GM04503 (cell line): ENCODE measurements at places on chromosomes 16 and 17.

DNA sequence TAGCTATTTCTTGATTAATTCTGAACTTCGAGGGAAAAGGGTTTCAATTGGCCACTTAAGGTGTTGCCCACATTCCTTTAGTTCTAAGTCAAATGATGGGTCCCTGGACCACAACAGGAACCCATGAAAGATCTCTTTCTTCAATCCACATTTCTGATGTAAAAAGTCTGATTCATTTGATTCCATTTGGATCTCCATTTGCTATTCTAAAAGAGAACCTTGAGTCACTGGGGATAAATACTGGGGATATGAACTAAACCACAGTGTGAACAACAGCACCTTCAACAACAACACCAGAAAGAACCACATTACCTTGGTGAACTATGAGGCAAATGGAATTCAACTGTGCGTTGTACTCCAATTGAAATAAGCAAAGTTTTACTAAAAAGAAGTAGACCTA lies 108.9 kb upstream of the IRX5 start:
- DNase-seq: no peak

GRCh38 chr16:88941913-88942909 lies 34.8 kb downstream of the CBFA2T3 start:
- no peak for DNase-seq

DNA sequence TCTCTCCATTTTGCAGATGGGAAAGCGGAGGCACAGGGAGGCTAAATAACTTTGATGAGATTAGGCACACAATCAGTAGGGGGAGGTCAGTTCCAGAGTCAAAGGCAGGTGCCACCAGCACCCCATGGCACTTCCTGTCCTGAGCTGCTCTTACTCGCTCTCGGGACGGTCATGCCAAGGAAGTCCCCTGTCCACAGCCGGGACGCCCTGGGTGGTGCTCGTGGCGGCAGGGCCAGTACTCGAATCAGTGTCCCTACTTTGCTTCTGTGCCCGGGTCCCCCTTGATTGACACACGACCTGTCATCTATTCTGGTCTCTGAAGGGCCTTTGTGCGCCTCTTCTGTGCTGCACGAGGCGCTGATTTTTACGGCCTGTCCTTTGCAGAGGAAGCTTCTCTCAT lies 31.3 kb downstream of the IRF8 start:
- DNase-seq: no peak

GRCh38 chr16:85164838-85165516 lies 52.7 kb upstream of the CIBAR2 start:
- no peak for DNase-seq

- no peak for DNase-seq
Observed at GRCh38 chr16:87535457-87535854, 42.6 kb upstream of the ZCCHC14 start.

DNA sequence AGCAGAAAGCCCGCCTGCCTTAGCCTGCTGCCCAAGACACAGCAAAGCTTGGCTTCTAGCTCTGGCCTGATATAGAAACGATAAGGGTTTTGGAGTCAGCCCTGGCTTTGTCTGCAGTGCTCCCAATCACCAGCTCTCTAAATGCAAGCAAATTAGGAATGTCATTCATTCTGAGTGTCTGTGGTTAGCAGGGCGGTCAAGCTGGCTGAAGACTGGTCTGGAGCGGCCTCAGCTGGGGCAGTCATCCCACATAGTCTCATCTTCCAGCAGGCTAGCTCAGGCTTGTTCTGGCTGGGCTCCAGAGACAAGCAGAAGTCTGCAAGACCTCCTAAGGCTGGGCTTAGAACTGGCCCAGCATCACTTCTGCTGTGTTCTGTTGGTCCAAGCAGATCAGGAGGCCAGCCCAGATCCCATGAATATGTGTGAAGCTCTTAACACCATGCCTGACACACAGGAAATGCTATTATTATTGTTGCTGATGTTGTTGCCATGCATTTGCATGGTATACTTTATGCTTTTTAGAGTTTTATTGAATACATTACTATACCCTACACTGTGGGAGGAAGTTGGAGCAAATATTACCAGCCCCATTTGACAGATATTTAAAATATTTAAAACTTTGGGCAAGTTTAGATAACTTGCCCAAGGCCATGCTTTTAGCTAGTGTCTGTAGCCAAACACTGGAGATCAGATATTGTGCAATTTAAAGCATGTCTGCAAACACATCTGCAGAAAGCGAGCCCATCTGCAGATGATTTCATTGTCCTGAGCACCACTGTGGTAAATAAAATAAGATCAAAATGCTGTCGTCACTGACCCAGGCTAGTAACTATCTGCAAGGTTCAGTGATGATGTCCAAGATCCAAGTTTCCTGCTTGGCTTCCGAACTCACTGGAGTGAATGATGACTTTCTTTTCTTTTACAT lies 24.8 kb downstream of the TMC7 start:
- DNase-seq: peak; percentile 50

DNA sequence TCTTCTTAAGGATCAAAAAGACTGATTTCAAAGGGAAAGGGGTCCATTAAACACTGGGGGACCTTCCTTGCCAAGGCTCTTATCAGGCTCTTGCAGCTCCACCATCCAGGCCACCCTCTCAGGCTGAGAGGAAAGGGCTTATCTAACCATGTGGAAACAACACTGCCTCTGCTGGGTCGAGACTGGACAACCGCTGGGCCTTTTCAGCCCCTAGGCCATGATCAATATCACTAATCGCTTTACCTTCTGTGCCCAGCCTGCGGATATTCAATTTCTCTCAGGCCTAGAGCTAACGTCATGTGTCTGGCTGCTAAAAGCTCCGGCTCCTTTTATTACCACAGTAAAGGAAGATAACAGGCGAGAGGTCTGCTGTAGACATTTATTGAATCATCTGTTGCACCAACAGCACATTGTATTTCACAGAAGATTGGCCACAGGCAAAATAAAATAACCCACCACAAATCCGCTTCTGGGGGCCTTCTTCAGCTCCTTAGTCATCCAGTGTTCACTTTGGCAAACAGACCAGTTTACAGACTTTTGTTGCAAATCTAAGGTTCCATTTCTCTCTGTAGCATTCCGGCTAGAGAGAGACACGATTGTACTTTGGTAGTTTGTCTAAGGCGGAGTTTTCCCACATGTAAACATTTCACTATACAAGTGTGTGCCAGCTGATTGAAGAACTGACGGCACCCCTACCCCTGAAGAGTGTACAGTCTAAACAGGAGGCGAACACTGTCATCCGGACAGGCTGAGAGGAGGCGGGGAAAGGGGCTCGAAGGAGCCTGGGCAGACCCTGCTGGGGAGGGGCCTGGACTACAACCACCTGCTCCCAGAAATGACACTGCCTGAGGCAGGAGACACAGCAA lies 13.9 kb downstream of the CYB561 start:
- DNase-seq: no peak

GRCh38 chr16:30615358-30616091 lies 5.3 kb upstream of the ZNF689 start:
- no peak for DNase-seq

DNA sequence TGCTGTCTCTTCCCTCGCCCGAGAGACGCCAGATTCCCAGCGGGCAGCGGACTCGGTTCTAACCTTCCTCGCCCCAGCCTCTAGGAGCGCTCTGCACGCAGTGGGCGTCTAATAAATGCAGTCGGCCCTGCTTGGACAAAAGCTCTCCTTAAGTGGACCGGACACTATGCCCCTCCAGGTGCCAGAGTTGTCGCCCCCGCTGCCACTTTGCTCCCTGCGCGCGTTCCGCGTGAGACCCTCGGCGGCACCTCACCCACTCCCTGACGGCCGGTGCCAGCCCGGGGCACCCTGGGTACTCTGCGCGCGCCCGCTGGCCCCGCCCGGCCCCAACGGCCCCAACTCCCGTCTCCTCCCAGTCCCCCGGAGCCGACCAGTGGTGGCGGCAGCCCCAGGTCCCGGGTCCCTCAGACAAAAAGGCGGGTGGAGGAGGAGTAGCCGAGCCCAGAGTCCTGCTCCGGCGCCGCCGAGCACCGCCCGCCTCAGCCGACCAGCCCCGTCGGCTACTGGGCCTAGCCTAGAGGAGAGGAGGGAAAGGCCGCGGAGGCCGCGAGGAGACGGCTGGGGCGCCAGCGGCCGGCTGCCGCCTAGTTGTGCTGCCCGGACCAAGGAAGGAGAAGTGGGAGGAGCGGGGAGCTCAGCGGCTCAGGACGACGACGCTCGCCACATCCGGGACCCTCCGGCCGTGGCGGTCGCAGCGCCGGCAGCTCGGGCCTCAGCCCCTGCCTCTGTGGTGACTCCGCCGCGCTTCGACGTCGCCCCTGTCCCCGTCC lies 123.0 kb downstream of the GOSR1 start:
- DNase-seq: no peak

DNA sequence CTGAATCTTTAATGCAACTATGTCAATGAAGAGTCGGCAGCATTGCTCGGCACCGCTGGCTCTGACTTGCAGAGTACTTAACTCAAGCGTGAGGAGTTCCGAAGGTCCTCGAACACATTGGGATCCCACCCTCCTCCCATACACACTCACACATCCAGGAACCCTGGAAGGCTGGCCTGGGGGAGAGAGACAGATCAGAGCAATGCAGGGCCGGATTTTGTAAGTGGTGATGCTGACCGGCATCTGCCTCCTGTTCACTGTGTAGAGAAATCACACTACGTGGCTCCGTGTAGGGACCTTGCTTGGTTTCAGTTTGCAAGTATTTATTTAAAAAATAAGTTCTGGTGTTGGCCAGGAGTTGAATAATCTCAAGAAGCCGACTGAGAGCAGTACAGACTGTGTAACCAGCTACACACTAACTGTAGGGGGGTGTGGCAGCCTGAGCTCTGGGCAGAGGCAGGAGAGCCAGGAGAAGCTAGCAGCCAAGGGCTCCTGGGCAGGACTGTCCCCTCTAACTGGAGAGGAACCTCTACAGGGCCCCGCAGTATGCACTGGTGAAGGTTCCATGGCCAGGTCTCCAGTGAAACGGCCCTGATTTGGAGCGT lies 190.2 kb upstream of the TNRC6C start:
- DNase-seq: no peak

- no peak for DNase-seq
Observed at GRCh38 chr16:82738699-82739098, 111.9 kb downstream of the CDH13 start.

DNA sequence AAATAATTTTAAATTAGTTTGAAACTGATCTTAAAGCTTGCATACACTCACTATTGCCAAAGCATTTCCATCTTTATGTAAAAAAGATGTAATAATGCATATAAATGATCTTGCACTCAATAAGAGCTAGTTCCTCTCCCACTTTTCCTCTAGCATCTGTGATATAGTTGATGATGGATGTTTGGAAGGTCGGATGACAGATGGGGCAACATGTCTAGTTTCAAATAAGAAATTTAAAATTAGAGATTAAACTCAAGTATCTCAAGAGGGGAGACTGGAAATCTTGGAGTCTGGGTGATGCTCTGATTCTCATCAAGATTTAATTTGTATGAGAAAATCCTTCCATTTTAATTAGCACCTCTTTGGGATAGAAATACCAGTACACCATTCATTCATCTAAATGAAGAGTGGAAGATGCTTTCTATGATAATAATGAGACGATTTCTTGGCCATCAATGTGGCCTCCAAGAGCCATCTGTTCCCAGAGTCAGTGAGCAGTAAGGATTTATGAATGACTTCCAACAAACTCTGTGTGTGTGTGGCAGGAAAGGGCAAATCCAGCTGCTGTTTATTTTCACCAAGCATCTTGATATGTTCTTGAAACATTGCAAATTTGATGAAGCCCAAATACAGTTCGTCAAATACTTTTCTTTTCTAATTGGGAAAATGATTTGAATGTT lies 616.3 kb upstream of the CDH8 start:
- no peak for DNase-seq

GRCh38 chr16:48687421-48688038 lies 77.5 kb upstream of the N4BP1 start:
- peak; percentile 27 for DNase-seq

DNA sequence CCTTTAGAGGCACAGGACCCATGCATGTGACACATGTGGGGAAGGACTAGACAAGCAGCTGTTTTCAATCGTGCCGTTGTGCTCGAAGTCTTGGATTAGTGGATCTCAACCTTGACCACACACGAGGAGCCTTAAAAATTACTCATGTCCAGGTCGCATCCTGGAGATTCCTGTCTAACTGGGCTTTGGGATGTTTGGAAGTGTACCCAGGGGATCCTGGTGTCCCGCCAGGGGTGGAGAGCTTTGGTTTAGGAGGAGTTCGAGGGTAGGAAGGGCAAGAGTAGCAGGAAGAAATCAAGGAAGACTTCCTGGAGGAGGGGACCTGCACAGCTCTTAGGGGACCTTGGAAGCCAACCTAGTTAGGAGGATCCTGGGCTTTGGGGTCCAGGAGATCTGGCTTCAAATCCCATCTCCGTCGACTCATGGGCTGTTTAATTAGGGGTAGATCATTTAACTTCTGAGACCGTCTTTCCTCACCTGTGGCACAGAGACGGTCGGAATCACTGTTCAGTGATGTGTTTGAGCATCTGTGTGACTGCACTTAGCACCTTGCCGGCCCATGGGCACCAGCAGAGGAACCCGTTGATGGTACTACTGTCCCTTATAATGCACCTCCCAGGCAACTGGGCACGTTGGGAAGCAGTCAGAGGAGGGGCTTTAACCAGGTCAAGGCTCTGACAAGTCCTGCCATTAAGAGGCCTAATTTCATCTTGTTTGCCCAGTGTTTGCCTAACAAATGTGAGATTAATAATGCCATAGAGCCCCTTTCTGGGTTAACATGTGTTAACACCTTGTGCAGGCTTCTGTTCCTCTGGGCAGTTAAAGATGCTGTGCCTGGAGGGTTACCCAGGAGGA lies 102.0 kb upstream of the PLCG2 start:
- DNase-seq: no peak
